SW480 (cell line): ENCODE measurements at places on chromosomes 7 and 10.

DNA sequence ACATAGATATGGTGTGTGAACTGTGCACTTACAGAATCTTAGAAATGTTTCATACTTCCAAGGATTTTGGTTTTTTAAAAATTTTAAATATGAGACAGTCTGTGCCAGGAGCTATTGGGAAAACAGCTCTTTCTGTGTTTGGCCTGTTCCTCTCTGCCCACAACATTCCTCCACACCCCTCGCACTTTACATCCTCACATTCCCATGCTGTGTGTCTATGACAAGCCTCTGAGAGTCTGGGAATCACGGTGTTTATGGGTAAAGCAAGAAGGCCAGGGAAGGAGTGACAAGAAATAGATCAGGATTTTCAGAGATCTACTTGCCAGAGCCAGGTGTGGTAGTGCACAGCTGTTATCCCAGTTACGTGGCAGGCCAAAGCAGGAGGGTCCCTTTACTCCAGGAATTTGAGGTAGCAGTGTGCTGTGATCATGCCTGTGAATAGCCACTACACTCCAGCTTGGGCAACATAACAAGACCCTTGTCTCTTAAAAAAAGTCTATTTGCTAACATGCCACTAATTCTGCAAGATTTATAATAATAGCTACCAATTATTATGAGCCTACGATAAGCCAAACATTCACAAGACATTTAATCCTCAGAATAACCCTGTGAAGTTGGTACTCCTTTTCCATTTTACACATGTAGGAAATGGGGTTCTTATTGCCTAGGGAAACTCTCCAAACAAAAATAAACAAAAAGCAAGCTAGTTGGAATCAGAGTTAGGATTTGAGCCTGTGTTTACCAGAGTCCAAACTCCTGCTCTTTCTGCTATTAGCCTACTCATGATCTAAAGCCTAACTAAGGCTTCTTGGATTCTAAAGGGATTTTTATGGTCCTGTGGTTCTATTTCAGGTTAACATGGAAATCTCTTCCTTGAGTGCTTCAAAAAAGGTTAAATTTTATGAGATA, 168.3 kb upstream of the SP8 start:
- DNase-seq: no peak

- no peak for DNase-seq
Measured at GRCh38 chr7:143811-144453, 48.4 kb upstream of the FAM20C start.

DNA sequence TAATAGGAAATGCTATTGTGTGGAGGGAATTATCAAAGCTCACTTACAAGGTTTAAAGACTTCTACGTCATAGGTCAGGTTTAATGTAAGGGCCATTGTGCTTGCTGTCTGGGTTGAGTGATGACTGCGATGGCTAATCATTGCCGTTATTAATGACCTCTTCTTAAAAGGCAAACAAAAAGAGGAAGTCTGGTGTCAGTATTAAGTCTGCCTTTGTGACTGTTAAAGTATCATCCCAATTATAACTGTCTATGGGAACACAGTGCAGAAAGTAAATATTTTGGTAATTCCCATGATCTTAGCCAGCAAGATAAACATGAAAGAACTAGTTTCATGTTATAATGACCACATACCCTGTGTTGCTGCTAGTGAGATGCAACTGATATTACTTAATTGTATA, 382.4 kb downstream of the BBS9 start:
- DNase-seq: no peak

DNA sequence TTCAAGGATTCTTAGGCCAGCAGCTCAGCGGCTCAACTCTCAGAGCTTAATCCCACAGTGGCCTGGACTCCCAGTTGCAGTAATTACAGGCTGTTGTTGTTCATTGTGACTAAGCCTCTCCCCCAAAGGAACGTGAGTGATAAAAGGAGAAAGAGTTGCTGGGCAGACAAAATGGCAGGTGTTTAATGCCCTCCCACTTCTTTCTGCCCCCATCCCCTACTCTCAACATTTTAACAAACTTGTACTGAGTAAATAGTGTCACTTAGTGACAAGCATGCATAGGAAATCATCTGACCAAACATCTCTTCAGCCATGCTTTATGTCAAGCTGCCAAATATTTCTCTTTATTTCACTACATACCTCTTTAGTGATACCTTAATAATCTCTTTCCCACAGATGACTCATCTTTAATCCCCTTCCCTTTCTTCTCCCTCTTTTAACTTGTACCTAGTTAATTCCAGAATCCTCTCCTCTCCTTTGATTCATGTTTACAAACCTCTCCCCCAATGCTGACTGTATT, 12.4 kb upstream of the MTERF1 start:
- peak; percentile 75 for DNase-seq

DNA sequence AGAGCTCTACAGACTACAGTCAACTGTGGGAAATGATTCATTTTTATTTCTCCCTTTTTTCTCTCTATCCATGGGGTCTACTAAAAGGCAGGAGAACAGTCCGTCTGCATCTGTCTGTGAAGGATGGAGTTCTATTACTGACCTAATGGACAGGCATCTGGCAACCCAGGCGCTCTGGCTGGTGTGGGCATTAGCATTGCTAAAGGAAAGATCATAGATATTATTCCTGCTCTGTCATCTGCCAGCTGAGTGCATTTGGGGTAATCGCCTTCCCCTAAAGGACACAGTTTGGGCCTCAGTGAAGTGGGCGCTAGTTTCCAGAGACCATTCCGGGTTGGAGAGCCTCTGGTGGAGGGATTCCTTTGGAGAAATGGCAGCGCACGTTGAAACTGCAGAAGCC, 201.3 kb upstream of the TCERG1L start:
- DNase-seq: no peak

DNA sequence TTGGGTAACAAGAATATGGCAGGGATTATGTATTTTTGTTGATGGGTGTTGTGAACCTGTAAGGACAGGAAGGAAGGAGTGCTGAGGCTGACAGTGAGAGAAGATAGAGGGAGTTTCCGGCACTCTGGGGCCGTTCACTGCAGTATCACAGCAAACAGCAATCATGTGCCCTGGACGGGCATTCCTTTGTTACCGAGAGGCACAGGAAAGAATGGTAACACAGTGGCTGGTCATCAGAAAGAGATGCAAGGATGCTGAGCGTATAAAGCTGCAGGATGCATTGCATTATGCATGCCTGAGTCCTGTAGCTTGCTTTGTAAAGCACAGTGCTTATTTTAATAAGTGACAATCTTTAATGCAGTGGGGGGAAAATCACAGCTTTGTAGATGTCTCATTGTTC, 286.8 kb downstream of the RPS24 start:
- DNase-seq: no peak

GRCh38 chr10:6165221-6165725, 37.5 kb upstream of the PFKFB3 start:
- DNase-seq: no peak

- no peak for DNase-seq
Measured at GRCh38 chr7:1709281-1709680, 39.2 kb downstream of the ELFN1 start.

- DNase-seq: no peak
Measured at GRCh38 chr10:81943583-81943982, 68.6 kb downstream of the NRG3 start.

DNA sequence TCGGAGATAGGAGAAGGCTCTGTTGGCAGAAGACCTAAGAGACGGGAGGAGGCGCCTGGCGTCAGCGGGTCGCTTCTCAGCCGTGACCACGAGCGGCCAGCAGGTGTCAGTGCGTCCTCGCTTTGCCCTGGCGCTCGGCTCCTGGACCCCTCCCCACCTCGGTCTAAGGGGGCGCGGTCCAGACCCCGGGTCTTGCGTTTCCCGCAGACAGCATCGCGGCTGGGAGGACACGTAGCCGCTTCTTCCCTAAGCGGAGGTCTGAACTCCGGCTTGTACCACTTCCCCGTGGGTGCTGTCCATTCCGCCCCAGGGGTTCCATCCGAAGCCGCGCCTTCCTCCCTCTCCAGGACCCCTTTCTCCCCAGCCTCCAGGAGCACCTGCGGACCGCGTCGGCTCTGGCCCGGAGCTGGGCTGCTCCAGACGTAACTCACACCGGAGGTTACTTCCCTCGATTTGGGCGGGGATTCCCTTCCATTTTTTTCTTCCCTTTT, 593 bp upstream of the ADRA2A start:
- DNase-seq: peak; percentile 39

GRCh38 chr7:90660819-90661218, 64.7 kb downstream of the CDK14 start:
- no peak for DNase-seq

GRCh38 chr10:7887174-7887816, 69.0 kb downstream of the TAF3 start:
- DNase-seq: no peak
